EH (cell line): ENCODE measurements at places on chromosomes 13 and 19.
A peak's percentile ranks its signal among the peaks of the same experiment; 100 is the strongest.

- peak; percentile 54 for DNase-seq
These were observed 132.5 kb downstream of the ZNF675 start for GRCh38 chr19:23554548-23554947.

DNA sequence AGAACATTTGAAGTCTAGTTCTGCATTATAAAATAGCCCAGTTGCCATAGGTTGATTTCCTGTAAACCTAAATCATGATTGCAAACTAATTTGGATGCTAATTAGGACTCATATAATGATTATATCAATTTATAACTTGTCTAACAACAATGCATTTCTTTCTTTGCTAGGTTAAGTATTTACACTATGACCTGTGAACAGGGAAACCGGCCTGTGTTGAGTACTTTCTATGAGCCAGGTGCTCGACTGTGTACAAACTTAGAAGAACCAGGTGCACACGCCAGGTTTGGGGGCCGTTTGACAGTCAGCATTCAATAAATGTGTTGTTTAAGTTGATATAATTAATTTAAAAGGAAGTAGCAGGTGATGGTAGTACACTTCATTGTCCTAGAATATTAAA is 203.1 kb downstream of the TM9SF2 start:
- DNase-seq = no peak

DNA sequence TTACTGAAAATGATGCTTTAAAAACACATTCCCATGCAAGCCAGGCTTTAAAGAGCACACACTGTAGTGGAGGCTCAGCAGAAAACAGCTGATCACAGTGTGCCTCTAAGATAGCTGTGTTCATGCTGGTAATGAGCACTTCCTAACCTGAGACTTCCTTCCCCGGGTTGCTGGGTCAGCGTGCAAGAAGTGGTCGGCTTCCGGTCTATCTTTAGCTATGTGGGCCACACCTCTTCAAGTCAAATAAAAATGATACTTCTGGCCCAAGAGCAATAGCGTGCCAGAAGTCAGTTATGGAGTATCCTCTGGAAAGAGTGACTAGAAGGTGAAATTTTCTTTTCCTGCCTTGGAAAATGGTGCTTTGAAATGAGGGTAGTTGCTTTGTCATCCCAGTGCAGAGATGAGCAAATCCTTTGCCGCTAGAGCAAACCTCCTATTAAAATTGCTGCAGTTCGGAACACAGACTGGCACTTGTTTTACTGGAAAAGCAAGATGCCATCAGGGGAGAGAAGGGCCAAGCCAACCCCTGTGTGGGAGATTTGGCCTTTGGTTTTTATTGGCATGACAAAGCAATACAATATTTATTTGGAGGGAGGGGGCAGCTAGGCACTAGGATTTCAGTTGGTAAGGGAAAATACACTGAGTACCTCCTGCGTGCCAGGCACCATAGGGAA is 64.2 kb downstream of the ARHGAP35 start:
- DNase-seq = peak; percentile 66

DNA sequence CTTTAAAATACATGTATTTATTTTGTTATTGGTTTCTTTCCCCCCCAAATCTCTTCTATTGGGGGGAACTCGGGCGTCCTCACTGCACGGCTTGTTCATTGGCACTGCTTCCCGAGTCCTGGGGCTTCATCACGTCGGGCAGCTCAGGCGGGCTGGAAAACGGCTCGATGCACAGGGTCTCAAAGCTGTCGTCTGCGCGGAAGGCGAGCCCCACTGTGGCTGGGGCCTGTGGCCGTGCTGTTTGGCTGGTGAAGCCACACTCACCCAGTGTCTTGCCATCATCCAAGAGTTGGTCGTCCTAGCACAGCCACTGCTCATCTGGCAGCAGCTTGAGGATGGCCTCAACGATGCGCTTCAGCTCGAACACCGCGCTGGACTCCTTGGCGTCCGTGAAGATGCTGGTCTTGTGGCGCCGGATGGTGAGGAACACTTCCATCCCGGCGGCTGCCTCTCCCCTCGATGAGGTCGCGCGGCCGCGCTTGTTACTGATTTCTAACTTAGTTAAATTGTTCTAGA is 6.0 kb upstream of the ATP8A2 start:
- no peak for DNase-seq

DNA sequence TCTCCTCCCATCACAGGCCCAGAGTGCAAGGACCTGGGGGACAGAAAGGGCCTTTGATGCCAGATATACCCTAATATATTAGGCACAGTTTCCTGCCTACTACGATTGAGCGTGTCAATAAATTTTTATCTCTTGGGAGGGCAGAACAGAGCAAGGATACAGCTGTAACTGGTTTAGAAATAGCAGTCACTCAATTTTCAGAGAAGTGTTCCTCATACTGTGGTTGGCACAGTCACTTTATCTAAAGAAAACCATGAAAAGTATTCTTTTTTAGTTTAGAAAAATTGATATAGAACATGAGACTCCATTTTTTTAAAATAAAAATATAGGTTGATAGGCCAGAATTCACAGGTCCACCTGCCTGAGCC is 460 bp upstream of the ZNF155 start:
- DNase-seq = no peak

- no peak for DNase-seq
These were observed 2819.7 kb downstream of the PCDH9 start for GRCh38 chr13:64410276-64411053.

DNA sequence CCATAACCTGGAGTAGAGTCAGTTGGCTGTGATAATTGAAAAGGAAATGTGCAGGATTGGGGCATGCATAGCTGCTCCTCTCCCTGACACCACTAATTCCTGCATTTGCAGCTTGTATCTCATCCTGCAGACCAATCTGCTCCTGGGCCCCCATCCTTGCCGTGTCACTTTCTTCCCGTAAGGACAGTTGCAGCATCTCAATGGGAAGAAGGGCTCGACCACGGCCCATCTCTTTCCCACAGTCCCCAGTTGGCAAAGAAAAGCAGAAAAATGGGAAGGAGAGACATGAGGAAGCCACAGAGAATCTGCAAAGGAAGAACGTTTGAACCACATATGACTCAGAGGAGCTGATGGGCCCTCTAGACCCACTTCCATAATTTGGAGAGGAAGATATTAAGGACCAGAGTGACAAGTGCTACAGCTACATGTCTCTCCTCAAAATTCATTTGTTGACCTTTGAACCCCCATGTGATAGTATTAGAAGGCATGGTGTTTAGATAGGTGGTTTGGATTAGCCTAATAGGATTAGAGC is 1.8 kb upstream of the SIGLEC12 start:
- DNase-seq = no peak

GRCh38 chr13:29456419-29456818 is 139.1 kb downstream of the SLC7A1 start:
- DNase-seq = no peak

GRCh38 chr13:94217370-94217769 is 262.1 kb downstream of the DCT start:
- DNase-seq = peak; percentile 37

DNA sequence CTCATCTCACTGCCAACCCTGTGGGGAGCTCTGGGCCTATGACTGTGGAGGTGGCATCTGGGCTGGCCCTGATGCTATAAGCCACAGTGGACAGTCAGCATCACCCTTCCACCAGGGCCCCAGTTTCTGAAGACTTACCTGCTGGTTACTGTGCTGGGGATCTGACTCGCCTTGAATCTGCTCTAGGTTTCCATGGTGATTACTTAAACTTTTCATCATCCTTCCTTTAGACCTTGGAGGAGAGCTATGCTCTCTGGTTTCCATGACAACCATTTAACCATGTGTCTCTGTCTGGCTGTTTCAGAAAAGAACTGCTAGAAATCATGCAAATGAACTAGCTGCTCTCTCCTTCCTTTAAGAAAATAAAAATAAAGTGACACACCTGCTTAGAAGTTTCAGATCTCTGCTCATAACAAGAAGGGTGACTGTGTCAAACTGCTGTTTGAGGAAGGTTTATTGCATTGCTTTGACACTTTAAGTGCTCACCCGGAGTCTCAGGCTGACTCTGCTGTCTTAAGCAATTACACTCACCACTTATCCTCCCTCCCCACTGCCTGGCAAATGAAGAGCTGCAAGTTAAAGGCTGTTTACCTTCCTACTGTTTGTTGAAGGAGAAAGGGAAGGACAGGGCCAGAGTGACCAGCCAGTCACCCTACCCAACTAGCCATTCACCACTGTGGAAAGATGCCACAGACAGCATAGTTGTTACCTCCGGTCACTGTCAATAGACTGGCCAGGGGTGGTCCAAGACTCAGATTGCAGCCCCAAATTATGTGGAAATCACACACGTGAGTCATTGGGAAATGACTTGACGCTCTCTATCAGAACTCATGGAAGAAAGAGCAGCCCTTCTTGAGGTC is 87.6 kb downstream of the HSPH1 start:
- DNase-seq = peak; percentile 52

- peak; percentile 7 for DNase-seq
These were observed 89.7 kb upstream of the SIAH3 start for GRCh38 chr13:45941261-45941660.

- DNase-seq = no peak
These were observed 9.0 kb downstream of the SLC25A15 start for GRCh38 chr13:40798380-40798779.

DNA sequence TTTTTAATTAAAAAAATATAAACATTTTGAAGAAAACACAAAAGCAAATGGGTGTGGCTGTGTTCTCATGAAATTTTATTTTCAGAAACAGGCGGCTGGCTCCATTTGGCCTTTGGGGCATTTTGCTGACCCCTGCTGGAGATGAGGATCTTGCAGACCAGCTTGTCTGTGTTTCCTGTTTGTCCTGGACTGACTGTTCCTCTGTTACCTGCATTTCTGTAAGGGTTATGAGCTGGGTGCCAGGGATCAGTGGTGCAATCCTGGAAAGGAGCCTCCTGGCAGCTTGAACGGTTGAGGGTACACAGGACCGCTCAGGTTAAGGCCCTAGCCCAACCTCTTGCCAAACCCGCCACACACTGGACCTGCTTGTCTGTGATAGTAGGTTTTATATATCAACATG is 49.9 kb downstream of the ZNF787 start:
- no peak for DNase-seq

- DNase-seq = no peak
These were observed 8.2 kb downstream of the NFIC start for GRCh38 chr19:3374369-3375112.

DNA sequence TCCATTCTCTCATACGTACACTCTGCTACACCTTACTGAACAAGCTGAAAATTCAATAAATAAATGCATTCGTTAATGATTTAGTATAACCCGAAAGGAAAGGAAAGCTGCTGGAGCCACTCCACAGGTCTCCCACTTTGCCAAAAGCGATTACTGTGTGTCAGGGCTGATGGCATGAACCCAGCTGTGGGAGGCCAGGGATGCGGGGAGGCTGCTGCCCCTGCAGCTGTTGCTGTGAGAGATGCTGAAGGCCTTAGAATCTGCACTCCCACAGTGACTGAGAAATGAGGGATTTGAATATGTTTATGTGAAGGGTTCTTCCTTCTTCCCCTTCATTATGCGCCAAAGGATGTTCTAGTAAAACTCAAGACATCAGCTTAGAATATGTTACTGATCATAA is 58.7 kb upstream of the NBEA start:
- DNase-seq = no peak

GRCh38 chr13:109904218-109904617 is 117.8 kb upstream of the IRS2 start:
- DNase-seq = peak; percentile 7

DNA sequence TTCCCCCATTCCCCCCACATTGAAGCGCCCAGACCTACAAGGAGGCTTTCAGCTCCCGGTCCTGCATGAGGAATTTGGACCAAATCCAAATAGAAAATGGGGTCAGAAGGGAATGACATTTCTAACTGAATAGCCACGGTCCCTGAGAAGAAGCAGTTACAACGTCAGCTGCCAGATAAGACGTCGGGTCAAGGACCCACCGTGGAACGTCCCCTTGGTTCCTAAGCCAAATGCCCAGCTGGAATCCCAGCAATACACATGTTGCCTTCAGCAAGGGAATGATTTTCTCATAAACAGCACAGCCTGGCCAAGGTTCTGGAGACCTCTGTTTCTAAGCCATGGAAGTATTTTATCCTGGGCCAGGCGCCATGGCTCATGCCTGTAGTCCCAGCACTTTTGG is 109.1 kb upstream of the PEG3 start:
- no peak for DNase-seq

DNA sequence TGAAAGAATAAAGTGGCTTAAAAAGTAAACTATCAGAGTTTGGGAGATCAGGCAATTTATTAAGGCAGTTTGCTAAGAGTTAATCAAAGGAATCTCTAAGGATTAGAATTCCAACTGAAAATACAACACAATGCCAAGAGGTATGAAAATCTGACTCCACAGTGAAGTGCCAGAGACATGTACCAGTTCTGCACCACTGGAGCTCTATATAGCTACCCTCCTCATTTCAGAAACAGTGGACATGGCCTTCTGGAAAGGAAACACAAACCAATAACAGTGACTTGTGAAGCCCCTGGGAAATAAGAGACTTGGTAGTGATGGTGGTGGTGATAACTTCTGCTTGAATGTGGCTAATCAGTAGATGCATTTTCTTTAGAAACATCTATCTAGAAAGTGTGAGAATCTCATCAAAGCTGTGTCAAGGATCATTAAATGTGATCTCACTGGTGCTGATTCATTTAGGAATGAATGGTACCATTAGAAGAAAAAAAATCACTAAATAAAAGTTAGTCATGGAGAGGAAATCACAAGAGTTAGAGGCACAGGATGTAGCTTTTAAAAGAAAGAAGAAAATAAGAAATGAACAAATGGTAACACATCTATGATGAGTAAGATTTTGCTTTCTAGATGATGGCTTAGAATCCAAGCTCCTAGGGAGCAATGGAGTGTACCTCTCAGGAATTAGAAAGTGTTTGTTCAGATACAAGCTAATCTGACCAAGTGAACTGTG is 20.1 kb upstream of the N4BP2L1 start:
- no peak for DNase-seq

DNA sequence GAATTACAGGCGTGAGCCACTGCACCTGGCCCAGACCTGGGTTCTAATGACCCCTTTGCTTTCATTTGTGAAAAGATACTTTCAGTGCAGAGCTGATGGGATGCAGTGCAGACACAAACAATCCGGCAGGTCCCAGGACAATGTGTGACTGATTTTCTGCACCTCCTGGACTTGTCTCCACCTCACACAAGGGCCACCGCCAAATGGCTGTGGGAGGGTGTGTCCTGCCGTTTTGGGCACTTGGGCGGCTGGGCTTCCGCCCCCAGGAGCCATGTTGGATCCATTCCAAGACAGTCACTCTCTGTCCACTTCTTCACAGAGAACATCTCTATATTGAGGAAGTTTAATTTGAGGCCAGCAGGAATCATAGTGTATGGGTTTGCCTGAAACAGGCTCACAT is 112.3 kb upstream of the ZNF507 start:
- no peak for DNase-seq

DNA sequence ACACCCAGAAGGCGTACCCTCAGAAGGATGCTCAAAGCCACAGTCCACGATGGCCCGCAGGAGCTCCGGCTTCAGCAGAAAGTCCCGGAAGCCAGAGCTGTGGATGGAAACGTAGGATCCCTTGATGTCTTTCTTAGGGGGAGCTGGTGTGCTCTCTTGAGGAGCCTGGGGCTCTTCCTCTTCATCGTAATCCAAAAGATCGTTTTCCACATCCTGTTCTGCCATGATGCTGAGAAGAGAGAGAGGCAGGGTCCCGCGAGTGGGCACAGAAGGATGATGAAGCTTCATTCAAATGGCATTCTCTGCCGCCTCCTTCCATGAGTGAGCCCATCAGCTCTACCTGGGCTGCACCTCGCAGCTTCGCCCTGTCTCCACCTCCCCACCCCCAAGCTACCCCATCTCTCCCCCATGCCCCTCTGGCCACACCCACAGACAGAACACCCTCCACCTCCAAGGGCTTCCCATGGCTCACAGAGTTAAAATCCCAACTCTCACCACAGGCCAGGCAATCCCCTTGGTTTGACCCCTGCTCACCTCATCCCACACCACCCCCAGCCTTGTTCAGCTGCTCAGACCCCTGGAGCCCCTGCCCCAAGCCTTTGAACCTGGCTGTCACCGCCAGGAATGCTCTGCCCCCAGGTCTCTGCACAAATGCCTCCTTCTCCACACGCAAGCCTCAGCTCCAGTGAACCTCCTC is 6.0 kb downstream of the DDX39A start:
- no peak for DNase-seq
